HEK293T (cell line): ENCODE measurements at places on chromosomes 7 and 10.

GRCh38 chr10:25038325-25038724 is 21.9 kb downstream of the THNSL1 start:
- no peak for DNase-seq

- no peak for DNase-seq
These were observed 188.2 kb downstream of the DKK1 start for GRCh38 chr10:52502237-52502636.

- no peak for DNase-seq
These were observed 29.8 kb downstream of the PDGFA start for GRCh38 chr7:489876-490275.

DNA sequence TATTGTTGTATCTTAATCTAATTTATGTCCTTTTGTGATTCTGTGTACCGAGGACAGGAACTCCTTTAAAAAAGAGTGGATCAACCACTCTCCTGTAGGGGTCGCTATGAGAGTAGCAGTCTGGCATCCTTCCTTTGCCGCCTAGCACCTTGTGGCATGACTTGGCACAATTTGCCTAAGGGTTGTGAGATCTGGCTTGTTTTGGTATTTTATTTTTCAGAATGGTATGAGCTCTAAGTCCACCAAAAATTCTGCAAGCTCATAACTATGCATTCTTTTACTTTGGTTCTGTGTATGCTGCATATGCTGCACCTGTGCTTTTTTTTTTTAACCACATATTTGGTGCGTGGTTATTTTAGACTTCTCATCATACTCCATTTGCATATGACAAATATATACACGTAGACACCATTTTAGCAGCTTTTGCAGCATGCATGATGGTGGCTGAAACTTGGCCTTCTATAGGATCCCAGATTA is 112.8 kb downstream of the CDK14 start:
- peak; percentile 43 for DNase-seq

- no peak for DNase-seq
These were observed 20.8 kb upstream of the JCAD start for GRCh38 chr10:30080161-30080560.

DNA sequence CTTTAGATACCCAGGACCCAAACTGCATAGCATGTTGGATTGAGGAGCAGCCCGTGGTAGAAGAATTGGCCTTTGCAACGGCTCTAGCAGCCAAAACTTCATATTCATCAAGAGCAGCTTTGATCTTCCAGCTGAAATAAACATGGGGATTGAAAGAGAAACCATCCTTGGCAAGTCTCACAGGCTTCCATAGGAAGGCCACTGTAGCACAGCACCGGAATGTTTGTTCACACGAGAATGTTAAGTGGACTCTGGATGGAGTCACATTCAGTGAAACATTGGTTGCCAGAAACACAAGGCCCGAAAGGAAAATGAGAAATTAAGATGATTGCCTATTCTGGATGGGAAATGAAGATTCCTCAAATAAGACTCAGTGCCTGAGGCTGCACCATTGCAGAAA is 97.4 kb downstream of the RAB18 start:
- no peak for DNase-seq

DNA sequence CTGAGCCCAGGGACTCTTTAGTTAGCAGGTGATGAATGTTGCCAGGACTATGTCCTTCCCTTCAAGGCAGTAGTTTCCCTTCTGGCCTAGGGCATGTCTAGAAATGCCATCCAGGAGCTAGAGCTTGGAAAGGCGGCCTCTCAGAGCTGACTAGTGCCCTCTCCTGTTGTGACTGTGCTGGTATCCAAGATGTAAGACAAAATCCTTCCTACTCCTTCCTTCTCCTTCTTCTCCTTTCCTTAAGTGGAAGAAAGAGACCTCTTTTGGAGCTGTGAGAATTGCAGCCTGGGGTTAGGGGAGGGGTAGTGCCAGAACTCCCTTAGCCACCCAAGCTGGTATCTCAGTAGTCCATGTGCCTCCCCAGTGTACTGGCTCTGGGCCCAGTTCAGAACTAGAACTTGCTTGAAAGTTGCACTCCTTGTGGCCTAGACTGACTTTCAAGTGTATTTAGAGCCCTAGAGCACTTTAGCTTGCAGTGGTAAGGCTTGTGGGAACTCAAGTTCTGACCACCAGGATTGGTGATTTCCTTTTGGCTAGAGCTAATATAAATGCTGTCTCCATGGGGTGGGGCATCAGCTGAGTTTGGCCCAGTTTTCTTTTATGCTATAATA is 118.8 kb downstream of the NPSR1 start:
- no peak for DNase-seq

DNA sequence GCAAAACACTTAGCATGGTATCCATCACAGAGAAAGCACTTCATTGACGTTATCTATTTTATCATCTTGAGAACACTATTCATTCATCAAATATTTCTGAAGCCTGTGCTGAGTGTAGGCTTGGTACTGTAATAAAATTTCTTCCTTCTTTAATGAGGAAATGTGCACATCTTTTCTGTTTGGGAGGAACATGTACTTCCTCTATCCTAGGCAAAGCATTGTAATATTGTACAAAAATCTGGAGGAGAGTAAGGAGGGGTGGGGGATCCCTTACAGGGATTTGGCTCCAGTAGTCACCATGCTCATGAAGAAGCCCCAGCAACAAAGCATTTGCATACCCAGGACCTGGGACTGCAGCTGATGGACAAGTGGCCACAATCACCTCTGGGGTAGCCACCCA is 39.9 kb upstream of the SORCS3 start:
- DNase-seq = no peak

- no peak for DNase-seq
These were observed 103.1 kb downstream of the ANK3 start for GRCh38 chr10:60286559-60286958.

DNA sequence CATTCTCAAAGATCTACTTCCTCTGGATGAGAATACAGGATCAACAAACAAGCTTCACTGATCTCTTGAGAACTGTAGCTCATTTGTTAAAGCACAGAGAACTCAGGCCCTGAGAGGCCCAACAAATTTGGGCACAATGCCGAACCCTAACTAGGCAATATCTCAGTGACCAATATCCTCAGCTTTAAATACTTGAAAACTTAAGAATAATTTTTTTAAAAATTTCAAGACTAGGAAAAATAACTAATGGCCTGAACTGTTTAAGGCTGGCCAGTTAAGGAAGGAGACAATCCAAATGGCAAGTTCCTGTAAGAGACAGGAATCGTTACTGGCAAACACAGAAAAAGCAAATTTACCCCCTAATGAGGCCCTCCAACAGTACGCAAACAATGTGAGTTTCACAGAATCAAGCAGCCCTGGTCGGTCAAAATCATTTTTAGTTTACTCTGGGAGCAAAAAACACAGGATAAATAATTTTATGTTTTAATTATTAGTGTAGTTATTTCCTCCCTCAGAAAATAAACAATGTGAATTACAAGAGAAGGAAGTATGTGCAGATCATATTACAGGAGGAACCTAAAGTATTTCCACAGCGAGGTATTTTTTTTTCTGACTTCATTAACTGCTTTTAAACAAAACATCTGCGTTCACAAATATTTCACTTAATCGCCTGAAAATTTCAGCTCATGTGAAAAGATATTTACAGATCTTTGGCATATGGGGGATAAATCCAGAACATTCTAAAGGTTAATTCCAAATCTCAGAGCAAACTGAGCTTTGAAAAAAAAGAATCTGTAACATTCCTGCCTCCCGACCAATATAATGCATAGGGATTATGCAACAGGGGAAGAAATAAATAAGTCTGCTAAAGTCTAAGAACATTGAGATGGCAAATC is 39.5 kb downstream of the NT5C2 start:
- DNase-seq = no peak

DNA sequence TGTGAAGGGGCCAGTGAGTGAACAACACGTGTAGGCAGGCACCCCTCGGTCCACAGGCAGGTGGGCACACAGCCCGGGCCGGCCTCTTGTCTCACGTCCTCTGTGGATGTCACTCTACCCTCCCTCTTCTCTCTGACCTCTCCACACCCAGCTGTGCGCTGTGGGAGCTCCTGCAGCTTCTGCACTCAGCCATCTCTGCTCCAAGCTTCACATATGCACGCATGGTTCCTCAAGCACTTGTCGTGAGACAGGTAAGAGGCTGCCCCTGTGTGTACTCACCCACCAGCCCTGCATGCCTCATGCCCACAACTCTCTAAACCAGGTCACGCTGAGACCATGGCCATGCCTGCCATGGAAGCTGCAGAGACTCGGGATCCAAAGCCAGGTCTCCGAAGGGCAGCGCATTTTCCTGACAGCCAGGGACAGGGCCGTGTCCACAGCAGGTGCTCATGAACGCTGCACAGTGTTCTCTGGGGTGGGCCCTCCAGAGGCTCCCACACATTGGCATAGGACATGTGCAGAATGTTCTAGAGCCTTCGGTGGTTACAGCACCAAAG is 477.5 kb downstream of the PTPRN2 start:
- no peak for DNase-seq

GRCh38 chr7:23100697-23101096 is 4.9 kb upstream of the KLHL7 start:
- peak; percentile 16 for DNase-seq

DNA sequence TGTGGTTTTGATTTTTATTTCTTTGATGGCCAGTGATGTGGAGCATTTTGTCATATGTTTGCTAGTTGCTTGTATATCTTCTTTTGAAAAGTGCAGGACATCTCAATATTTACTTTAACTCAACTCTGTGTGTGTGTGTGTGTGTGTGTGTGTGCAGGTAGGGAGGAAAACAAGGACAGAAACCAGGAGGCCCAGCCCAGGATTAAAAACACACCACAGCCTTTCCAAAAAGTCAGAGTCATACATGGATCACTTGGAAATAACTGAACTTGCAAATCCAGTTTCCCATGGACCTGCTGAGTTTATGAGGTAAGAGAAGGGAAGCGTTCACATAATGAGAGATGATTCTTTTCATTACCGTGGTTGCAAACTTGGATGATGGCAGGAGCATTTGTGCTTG is 189.9 kb upstream of the LYZL1 start:
- DNase-seq = no peak

DNA sequence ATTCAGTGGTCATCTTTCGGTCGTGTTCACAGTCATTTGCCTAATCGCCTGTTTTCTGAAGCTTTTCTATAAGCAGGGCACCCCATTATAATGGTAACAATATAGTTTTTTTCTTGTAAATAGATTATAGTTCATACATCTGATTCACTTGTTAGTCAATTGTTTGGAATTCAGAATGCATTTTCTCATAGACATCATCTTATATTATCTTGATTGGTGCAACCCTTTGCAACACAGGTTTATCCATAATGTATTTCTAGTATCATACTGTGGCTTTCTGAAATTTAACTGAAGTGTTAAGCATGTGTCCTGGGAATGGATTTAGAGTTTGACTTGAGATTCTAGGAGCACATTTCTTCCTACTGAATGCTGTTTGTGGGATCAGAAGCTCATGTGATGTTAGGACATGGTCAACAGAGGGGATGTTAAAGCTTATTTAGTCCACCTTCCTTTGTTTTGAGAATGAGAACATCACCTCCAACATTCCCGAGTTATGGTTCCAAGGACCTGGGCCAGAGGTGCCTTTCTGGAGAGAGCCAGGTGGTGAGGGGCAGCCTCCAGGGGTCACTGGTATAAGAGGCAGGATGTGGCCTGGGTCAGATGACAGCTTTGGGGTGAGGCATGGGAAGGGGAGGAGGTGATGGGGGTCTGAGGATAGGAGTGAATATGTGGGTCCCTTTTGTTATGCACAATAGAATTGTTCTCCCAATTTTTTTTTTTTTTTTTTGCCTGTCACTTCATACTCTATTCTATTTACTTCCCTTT is 415.6 kb downstream of the EXOC4 start:
- no peak for DNase-seq

- DNase-seq = peak; percentile 19
These were observed 1.2 kb upstream of the TMEM243 start for GRCh38 chr7:87220734-87221215.

DNA sequence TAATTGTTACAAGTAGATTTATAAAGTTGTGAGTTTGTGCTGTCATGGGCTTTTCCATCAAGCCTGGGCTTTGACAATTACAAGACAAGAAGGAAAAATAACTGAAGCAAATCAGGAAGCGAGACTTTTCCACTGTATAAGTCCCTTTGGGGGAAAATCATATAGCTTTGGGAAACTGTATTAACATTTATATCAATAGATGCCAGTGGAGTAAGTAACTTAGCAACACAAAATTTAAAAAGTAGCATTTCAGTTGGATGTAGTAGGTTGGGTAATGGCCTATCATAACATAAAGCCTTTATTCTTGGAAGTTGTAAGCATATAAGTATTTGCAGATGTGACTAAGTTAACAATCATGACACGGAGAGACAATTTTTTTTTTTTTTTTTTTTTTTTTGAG is 931.1 kb downstream of the CNTNAP2 start:
- no peak for DNase-seq

- no peak for DNase-seq
These were observed 478.5 kb downstream of the KIF20B start for GRCh38 chr10:90179696-90180407.

GRCh38 chr10:3704565-3705325 is 80.3 kb downstream of the KLF6 start:
- no peak for DNase-seq

DNA sequence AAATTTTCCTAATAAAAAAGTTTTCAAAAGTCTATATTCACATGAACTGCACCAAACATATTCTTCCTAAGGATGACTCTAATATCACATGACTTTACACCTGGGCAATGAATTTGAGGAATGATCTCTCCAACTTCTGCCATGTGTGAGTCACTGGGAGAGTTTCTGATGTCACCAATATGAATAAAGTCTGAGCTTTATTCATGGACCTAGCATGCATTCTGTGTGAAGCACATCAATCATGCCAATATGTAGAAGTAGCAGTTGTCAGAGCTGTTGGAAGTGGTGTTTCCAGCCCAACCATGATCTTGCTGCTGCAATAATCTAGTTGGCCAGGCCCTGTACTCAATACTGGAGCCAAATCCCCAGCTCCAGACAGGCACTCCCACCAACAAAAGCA is 91.7 kb upstream of the IFRD1 start:
- no peak for DNase-seq

DNA sequence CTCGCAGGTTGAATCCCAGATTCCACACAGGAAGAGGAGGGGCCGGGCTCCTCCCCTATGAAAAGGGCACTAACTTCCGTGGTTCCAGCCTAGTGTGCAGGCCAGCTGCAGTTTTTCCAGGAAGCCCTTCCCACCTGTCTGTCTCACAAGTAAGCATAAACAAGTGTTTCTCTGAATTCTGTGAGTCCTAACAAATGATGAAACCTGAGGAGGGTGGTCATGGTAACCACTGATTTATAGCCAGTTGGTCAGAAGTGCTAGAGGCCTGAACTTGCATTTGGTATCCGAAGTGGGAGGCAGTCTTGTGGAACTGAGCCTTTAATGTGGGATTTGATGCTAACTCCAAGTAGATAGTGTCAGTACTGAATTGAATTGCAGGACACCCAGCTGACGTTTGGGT is 54.7 kb upstream of the STEAP4 start:
- no peak for DNase-seq
